Neural crest cell (in vitro differentiated cells): ENCODE measurements at places on chromosomes 11 and 22. TPM values are rescaled to one million over a fixed set of nuclear protein-coding genes. Genes with fewer than 3 reads are reported as not detected.

Gene OR2AG1
- total RNA-seq = not detected in 2 replicates

Gene PRR5L
- total RNA-seq = 6.6 and 7.7 TPM in 2 replicates

Gene SAA4
- not detected in 2 replicates for total RNA-seq

Gene TSGA10IP
- 1.8 and 2.7 TPM in 2 replicates for total RNA-seq

Gene FAM180B
- 0.35 and 0.50 TPM in 2 replicates for total RNA-seq

Gene LDHAL6A
- not detected in 2 replicates for total RNA-seq

Gene DEPDC7
- total RNA-seq = 3.9 and 4.2 TPM in 2 replicates

Gene UCP3
- 4.0 TPM in 2 replicates for total RNA-seq

GRCh38 chr11:3109434-3109833, 52.2 kb upstream of the CARS1 start:
- no peak overlapping the region for H3K4me3 ChIP-seq
- peaks cover 34% of the 10 kb centered on the region for H3K36me3 ChIP-seq
- H3K27me3 ChIP-seq = no peaks in the 10 kb centered on the region
- H3K27ac ChIP-seq = no peak overlapping the region

DNA sequence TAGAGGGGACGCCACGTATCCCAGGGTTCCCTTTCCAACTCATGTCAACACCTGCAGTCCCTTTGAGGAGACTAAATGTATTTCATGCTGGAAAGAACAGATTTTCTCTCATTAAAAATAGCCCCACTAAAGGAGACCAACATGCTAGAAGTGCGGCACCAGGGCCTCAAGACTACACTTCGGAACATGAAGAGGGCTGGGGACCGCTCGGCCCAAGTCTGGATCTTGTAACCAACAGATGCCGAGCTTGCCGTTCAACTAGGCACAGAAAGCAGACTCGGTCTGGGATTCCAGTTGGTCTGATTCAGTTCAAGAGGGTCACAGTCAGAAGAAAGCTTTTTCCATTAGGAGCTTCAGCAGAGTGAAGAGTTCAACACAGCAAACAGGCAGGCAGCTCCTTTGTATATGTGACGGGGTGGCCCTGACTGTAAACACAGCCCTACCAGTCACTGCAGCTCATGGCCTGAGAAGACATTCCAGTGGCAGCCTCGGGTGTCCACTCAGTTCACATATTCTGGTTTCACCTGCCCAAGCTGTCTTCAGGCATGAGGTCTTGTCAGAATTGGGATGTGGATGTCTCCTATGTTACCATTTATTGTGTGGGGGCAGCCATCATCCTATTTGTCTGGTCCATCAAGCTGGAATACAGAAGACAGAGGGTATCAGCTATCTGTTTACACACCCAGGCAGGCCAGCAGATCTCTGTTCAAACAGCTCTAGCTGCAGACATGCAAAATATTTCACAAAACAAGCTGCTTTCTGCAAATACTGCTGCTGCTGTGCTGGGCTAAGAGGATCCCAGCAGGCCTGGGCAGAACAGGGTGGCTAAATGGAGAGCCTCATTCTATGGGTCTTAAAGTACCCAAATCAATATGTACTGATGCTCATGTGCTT, 8.8 kb downstream of the RIC8A start:
- H3K4me1 ChIP-seq = peaks cover 2% of the 10 kb centered on the region
- no peak overlapping the region for H3K27ac ChIP-seq

GRCh38 chr11:67024410-67024809, 1.5 kb downstream of the SYT12 start:
- H3K27ac ChIP-seq = no peak overlapping the region
- peaks cover 8% of the 10 kb centered on the region for H3K4me1 ChIP-seq
- no peak for DNase-seq
- no peaks in the 10 kb centered on the region for H3K36me3 ChIP-seq
- H3K4me3 ChIP-seq = no peak overlapping the region

- H3K27me3 ChIP-seq = no peaks in the 10 kb centered on the region
- no peaks in the 10 kb centered on the region for H3K4me1 ChIP-seq
- no peak overlapping the region for H3K4me3 ChIP-seq
- no peak for DNase-seq
- H3K27ac ChIP-seq = no peak overlapping the region
These were observed 317.5 kb downstream of the JRKL start for GRCh38 chr11:96707273-96707672.

- H3K27ac ChIP-seq = no peak overlapping the region
- H3K27me3 ChIP-seq = no peaks in the 10 kb centered on the region
- no peak for DNase-seq
- H3K36me3 ChIP-seq = no peaks in the 10 kb centered on the region
- H3K4me1 ChIP-seq = peaks cover 7% of the 10 kb centered on the region
- H3K4me3 ChIP-seq = no peak overlapping the region
These were observed 102.6 kb downstream of the SNX19 start for GRCh38 chr11:130813638-130814037.

- no peak for DNase-seq
- H3K36me3 ChIP-seq = no peaks in the 10 kb centered on the region
- H3K27me3 ChIP-seq = peaks cover 62% of the 10 kb centered on the region
- H3K27ac ChIP-seq = no peak overlapping the region
- H3K4me1 ChIP-seq = peaks cover 4% of the 10 kb centered on the region
- no peak overlapping the region for H3K4me3 ChIP-seq
These were observed 5.1 kb upstream of the PPFIA1 start for GRCh38 chr11:70265341-70265740.

DNA sequence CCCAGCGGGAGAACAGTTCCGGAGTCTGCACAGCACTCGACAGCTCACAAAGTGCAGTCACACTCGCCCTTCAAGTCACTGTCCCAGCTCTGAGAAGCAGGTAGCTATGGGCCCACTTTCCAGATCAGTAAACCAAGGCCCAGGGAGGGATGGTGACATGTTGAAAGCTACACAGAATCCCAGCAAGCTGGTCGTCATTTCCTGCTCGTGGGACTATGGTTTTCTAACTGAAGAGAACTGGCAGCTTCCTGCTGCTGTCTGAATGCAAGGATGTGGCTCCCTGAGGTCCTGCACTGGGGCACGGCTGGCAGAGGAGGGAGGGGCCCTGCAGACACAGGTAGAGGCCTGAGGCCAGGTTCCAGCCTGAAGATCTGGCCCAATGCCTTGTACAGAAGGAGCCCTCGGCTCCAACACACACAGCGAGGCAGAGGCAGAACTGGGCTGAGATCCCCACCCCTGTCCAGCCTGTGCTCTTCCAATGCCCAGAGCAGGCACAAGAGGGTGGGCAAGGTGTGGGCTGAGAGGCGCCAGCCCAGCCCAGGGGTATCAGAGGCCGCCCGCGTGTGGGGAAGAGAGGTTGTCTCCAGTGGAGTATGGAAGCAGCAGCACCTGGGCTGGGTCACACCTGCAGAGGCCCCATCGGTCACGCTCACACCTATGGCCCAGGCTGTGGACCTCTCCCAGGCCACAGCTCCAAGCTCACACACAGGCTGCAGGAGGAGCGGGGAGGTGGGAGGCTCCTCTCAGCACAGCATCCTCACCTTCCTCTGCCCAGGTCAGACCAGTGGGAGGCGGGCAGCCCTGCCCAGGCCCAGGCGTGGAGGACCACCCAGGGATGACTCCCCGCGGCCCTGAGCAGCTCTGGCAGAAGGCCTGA, 119.2 kb downstream of the PHF21B start:
- H3K4me1 ChIP-seq = peaks cover 7% of the 10 kb centered on the region
- H3K27me3 ChIP-seq = no peaks in the 10 kb centered on the region
- H3K27ac ChIP-seq = no peak overlapping the region
- peaks cover 7% of the 10 kb centered on the region for H3K36me3 ChIP-seq
- H3K4me3 ChIP-seq = no peak overlapping the region

DNA sequence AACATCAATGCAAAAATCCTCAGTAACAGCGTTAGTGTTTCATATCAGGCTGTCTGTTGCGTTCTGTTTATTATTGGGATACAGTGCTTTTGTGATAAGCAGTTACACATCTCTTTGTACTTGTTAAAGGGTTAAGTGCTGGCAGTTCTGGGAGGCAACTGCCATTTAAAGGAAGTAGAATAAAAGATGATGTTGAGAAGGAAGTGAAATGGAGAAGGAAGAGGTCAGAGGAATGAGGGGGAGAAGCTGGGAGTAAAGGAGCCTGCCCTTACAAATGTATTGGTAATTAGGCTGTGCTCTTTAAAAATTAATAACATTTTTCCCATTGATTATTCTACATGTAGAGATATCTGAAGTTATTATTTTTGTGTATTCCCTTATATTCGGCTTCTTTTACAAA, 674.7 kb downstream of the NTM start:
- no peak overlapping the region for H3K27ac ChIP-seq
- no peak overlapping the region for H3K4me3 ChIP-seq
- peaks cover 57% of the 10 kb centered on the region for H3K4me1 ChIP-seq
- DNase-seq = no peak

DNA sequence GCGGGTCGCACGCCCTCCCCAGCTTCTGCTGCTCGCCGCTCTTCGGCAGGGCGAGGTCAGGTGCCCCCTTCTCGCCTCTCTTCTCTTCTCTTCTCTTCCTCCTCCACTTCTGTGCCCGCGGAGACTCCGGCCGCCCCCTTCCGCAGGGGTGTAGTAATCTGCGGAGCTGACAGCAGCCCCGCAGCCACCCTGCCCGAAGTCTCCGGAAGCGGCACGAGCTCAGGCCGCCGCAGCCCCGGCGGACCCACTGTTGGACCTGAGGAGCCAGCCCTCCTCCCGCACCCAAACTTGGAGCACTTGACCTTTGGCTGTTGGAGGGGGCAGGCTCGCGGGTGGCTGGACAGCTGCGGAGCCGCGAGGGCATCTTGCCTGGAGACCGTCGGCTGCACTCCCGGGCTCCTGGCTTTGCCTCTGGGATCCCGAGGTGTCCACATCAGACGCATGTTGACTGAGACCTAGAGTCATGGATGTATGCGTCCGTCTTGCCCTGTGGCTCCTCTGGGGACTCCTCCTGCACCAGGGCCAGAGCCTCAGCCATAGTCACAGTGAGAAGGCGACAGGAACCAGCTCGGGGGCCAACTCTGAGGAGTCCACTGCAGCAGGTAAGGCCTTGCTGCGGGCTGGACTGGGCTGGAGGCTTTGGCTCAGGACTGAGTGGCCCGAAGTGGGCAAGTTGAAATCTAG, 486 bp downstream of the STIM1 start:
- no peaks in the 10 kb centered on the region for H3K27me3 ChIP-seq
- H3K4me1 ChIP-seq = peaks cover 45% of the 10 kb centered on the region
- no peaks in the 10 kb centered on the region for H3K36me3 ChIP-seq
- H3K27ac ChIP-seq = no peak overlapping the region
- H3K4me3 ChIP-seq = peak overlapping the region; percentile 93

GRCh38 chr11:124898263-124898680, 607 bp upstream of the ROBO4 start:
- H3K4me1 ChIP-seq = peaks cover 16% of the 10 kb centered on the region
- no peaks in the 10 kb centered on the region for H3K36me3 ChIP-seq
- DNase-seq = no peak
- no peak overlapping the region for H3K27ac ChIP-seq

DNA sequence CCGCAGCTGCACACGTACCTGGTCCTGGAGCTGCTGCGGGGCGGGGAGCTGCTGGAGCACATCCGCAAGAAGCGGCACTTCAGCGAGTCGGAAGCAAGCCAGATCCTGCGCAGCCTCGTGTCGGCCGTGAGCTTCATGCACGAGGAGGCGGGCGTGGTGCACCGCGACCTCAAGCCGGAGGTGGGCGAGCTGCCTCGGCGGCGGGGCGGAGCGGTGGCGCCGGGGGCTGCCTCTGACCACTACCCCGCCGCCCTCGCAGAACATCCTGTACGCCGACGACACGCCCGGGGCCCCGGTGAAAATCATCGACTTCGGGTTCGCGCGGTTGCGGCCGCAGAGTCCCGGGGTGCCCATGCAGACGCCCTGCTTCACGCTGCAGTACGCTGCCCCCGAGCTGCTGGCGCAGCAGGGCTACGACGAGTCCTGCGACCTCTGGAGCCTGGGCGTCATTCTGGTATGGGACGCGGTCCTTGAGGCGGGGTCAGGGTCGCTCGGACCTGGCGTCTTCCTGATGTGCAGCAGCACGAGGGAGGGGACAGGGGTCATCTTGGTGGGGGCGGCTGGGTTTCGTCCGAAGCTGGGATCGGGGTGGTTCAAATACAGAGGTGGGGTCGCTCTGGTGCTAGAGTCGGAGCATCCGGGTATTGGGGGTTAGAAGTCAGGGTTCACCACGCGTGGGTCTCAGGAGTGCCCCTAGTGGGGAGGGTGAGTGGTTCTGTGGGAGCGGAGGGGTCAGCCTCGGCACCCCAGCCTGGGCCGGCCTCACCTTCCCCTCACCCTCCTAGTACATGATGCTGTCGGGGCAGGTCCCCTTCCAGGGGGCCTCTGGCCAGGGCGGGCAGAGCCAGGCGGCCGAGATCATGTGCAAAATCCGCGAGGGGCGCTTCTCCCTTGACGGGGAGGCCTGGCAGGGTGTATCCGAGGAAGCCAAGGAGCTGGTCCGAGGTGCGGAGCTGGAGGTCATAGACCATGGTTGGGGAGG, 10.8 kb downstream of the RPS6KA4 start:
- DNase-seq = no peak
- no peak overlapping the region for H3K4me3 ChIP-seq
- no peaks in the 10 kb centered on the region for H3K27me3 ChIP-seq
- H3K4me1 ChIP-seq = peaks cover 8% of the 10 kb centered on the region
- no peak overlapping the region for H3K27ac ChIP-seq

- peaks cover 5% of the 10 kb centered on the region for H3K27me3 ChIP-seq
- no peak overlapping the region for H3K27ac ChIP-seq
- DNase-seq = no peak
- peaks cover 5% of the 10 kb centered on the region for H3K36me3 ChIP-seq
- H3K4me3 ChIP-seq = no peak overlapping the region
These were observed 32.7 kb upstream of the CELSR1 start for GRCh38 chr22:46569848-46570695.

DNA sequence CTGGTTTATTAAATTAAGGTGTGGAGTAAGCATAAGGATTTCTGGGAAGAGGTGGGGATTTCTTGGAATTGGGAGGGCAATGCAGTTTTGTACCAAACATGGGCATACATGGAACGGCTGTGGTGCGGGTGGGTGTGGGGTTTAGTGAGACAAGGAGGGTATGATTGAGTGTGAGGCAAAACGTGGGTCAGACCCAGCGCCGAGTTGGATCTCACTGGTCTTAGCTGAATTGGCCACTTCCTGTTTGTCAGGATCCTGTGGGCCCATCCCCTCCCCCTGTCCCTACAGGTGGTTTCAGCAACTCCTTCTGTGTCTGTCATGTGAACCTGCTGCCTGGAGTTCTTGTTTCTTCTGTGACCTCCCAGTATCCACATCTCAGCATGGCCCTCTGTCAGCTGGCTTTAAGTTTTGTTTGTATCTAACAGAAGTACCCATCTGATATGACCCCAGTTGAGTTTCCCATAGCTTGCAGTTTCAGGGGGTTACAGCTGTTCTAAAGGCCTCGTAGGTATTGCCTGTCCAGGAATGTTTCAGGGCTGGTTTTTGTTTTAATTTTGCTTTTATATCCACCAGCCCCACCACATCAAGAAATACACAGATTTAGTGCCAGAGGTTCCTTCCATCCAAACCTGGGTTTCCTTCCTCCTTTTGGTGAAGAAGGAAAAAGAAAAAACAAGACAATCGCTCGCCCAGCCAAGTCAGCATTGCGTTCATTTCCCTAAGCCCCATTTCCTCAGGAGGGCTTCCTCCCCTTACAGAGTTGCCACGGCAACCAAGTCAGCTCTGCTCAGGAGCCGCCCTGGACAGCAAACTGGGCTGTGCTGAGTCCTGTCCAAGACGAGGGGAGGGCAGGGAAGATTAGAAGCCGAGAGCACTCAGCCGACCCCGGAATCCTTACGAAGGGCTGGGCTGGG, 6.0 kb downstream of the APOL1 start:
- peaks cover 49% of the 10 kb centered on the region for H3K4me1 ChIP-seq
- no peaks in the 10 kb centered on the region for H3K36me3 ChIP-seq
- peak overlapping the region; percentile 88 for H3K27ac ChIP-seq
- H3K4me3 ChIP-seq = peak overlapping the region; percentile 39
- no peaks in the 10 kb centered on the region for H3K27me3 ChIP-seq
- DNase-seq = peak; percentile 26
